ENCODE measurements at places on chromosomes 7 and 10.

DNA sequence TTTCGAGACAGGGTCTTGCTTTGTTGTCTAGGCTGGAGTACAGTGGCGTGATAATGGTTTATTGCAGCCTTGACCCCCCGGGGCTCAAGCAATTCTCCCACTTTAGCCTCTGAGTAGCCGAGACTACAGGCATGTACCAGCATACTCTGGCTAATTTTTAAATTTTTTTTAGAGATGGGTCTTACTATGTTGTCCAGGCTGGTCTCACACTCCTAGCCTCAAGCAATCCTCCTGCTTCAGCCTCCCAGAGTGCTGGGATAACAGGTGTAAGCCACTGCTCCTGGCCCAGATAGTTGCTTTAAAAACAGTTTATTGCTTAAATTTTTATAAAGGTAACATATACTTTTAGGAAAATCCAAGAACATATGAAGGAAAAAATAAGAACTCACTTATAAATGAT is 26.3 kb downstream of the NEURL1 start:
- DNase-seq = no peak

DNA sequence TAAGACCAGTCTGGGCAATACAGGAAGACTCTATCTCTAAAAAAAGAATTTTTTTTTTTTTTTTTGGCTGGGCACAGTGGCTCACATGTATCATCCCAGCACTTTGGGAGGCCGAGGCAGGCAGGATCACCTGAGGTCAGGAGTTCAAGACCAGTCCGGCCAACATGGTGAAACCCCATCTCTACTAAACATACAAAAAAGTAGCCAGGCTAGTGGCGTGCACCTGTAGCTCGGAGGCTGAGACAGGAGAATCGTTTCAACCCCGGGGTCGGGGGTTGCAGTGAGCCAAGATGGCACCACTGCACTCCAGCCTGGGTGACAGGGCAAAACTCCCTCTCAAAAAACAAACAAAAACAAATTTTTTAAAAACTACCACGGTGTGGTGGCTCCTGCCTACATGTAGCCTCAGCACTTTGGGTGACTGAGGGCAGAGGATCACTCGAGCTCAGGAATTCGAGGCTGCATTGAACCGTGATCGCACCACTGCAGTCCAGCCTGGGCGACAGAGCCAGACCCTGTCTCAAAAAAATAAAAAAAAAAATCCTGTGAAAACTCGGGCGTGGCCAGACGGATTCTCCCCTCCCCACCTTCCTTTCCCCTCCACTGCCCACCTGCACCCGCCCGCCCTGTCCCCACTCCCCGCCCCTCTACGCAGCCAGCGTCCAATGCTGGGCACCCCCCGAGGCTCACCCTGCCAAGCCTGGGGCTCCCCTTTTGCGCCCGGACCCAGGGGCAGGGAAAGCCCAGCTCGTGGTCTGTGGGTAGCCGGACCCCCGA is 745 bp upstream of the ORAI2 start:
- DNase-seq = no peak

DNA sequence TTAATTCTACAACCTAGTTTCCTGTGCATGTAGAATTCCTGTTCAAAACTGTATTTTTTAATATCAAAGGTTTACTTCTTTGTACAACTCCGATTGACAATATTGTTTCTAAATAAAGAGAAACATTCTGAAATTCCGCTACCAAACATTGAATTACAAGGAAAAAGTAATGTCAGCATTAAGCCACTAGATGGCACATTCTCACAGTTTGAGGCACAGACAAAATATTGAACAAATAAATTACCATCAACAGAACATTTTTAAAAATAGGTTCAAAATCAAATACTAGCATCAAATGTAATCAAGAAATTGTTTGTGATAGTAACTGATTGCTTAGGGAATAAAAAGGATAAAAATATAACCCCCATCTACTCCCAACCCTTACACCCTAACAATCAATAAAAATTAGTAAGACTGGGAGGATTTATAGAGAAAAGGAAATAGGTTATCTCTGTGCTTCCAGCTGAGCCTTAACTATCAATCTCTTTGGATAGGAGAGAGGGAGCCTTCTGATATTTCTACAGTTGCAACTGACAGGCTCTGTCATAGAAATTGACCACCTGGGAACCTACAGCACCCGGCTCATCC is 86.6 kb upstream of the C7orf33 start:
- DNase-seq = no peak

DNA sequence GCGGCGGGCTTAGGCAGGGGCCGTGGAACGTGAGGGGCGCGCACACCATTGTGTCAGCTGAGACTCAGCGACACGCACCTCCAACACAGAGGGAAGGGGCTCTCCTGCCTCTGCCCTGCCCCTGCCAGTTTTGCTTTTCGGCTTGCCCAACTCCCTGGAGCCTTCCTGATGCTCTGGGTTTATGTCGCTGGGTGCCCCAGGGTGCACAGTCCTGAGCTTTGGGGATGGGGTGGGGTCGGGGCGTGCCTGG is 13.3 kb downstream of the TMEM120A start:
- DNase-seq = no peak

DNA sequence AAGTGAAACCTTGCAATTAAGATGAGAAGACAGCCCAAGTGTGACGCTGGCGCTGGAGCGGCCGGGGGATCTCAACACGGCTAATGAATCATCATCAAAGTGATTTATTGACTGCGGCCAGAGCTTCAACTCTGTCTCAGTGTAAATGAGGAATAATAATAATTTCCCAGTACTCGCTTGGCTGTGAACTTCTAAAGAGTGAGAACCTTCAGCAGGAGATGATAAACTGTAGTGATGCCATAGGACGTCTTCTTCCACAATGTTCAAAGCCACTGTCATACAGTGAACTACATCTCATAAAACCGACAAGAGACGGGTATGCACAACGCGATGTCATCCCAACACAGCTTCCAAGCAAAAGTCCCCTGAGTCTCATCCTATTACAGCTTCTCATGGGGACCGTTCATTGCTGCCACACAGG is 123.6 kb upstream of the NOBOX start:
- DNase-seq = no peak

Data from stimulated activated CD4-positive, alpha-beta T cell treated with anti-CD3 and anti-CD28 coated beads, Interleukin-4, amount 100 ng/mL, for 48 hours (primary cell).